Activated CD8-positive, alpha-beta T cell treated with anti-CD3 and anti-CD28 coated beads for 36 hours (primary cell): ENCODE measurements at places on chromosomes 11 and 22.
A peak's percentile ranks its signal among the peaks of the same experiment; 100 is the strongest.

DNA sequence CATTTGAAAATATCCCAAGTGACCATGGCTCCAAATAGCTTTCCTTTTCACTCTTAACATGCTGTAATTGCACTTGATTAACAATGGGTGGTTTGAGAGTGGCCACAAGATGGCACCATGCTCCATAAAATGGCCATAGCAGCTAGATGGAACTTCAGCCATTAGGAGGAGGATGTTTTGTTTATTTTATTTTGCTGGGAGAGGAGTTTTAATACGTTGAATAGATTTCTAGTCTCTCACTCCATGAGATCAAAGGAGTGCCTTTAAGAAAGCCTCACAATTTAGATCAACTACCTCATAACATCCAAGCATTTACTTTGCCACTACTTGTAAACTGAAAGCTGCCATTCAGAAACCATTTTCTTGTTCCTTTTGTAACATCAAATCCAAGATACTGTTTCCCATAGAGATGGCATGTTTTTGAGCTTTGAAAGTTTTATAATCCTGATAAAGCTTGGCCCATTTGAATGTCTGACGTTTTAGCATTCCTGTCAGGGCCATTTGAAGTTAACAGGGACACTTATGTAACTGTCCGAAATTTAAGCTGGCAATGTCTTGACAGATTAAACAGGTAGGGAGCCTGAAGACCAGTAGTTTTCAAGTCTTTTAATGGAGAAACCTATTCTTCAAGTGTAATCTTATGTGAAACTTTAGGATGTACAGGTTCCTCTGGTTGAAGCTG lies 4.7 kb downstream of the FEN1 start:
- peaks cover 60% of the 10 kb centered on the region for H3K36me3 ChIP-seq
- H3K27ac ChIP-seq, result no peak overlapping the region
- H3K4me1 ChIP-seq, result peaks cover 37% of the 10 kb centered on the region
- no peaks in the 10 kb centered on the region for H3K27me3 ChIP-seq

DNA sequence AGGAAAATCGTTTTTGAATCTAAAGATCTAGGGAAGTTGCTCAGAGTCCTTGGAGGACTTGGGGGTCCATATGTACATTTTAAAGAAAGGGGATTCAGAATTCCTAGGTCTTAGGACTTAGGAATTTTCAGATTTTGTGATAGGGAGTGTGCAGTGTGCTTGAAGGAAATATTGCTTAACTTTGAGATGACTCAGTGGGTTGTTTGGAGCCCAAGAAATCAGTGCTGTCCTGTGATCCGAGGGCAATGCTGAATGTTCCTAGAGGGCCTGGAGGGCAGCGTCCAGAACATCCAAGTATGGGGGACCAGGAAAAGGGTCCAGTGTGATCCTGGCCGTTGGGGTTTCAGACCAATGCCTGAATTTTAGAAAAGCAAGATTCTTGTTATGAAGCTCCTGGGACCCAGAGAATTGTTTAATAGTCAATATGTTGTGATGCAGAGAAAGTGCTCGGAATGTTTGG lies 3.1 kb upstream of the IGF2 start:
- H3K4me3 ChIP-seq, result no peak overlapping the region
- H3K4me1 ChIP-seq, result peaks cover 39% of the 10 kb centered on the region
- DNase-seq, result no peak
- no peak overlapping the region for H3K27ac ChIP-seq
- H3K36me3 ChIP-seq, result no peaks in the 10 kb centered on the region
- H3K27me3 ChIP-seq, result peaks cover 64% of the 10 kb centered on the region

DNA sequence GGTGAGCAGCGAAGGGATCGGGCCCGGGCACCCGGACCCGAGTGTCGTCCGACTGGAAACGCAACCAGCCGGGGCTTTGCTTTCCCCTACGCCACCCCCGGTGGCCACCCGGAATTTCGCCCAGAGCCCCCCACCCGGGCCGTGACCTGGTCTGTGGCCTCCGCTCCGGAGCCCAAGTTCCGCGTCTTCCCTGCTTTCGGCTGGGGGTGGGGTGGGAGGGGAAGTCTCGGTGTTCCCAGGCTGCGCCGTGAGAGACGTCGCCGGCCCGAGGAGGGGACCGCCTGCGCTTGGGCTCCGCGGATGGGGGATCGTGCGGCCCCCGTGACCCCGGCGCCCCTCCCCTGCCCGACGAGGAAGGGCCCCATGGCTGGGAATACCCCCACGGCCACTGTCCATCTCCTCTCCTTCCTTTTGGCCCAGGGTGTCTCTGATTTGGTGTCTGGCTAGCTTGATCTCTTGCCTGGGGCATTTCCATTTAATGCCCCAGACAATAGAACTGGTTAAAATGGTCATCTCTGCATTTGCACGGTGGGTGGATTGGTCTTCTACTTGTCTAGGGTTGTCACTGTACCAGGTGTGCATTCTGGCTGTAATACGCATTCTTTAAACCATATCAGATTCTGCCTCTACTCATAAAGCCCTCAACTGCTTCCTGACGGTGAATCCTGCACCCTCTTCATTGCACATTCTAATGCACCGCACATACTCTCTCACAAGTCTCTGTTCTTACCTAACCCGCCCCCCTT lies 789 bp downstream of the SIK2 start:
- H3K4me3 ChIP-seq, result peak overlapping the region; percentile 92
- H3K36me3 ChIP-seq, result peaks cover 6% of the 10 kb centered on the region
- peak overlapping the region; percentile 93 for H3K27ac ChIP-seq

GRCh38 chr11:35003658-35004057 lies 87.2 kb downstream of the PDHX start:
- DNase-seq, result no peak
- H3K4me3 ChIP-seq, result no peak overlapping the region
- H3K27ac ChIP-seq, result no peak overlapping the region
- peaks cover 56% of the 10 kb centered on the region for H3K4me1 ChIP-seq
- peaks cover 1% of the 10 kb centered on the region for H3K36me3 ChIP-seq
- no peaks in the 10 kb centered on the region for H3K27me3 ChIP-seq

DNA sequence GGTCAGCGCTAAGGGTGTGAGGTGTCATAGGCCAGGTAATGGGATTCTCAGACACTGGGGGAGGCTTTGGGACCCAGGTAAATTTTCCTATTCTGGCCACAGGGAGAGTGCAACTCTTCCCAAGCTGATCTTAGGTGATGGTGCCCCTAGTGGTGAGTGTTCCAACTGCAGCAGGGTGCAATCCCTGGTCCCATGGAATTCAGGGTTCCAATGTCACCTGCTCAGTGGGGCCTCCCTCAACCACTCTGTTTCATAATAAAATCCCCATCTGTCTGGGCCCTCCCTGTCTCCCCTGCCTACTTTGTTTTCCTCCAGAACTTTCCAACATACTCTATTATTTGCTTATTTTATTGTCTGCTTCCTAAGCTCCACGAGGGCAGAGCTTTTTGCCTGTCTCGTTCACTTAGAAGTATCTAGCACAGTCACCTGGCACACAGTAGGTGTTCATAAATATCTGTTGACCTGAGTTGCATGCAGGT lies 2.9 kb upstream of the SGSM1 start:
- DNase-seq, result peak; percentile 69
- no peak overlapping the region for H3K4me3 ChIP-seq
- no peaks in the 10 kb centered on the region for H3K36me3 ChIP-seq
- no peak overlapping the region for H3K27ac ChIP-seq
